ENCODE measurements at places on chromosomes 5 and 9. TPM values are rescaled to one million over a fixed set of nuclear protein-coding genes. Genes with fewer than 3 reads are reported as not detected.

GRCh38 chr9:97046228-97046627 is 7.3 kb upstream of the CTSV start:
- peak; percentile 36 for DNase-seq

GRCh38 chr9:134272302-134273023 is 53.8 kb upstream of the RXRA start:
- no peak for DNase-seq

DNA sequence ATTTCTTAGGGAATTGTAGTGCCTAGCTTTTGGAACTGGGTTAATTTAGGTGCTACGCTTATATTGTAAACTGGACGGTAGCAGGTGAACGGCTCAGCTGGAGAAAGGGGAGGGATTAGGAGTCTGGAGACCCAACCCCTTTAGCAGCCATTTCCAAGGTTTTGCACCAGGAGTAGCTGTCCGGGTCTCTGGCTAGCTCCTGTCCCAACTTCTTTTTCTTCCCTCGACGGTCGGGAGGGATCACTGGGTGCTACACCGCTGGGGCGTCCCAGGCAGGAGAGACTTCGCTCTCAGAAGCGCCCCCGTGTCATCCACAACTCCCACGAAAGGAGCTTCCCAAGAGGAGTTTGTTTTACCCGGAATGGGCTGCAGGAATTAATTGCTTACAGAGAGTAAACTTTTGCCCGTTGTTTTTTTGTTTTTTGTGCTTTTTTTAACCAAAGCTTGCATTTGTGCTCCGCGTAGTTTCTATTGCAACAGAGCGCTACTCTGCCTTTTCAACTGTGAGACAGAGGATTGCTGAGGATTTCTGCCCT is 1640.9 kb upstream of the C9orf72 start:
- DNase-seq = no peak

The SLC6A18 gene
- total RNA-seq = not detected

The FAM151B gene
- 2.9 TPM for total RNA-seq

DNA sequence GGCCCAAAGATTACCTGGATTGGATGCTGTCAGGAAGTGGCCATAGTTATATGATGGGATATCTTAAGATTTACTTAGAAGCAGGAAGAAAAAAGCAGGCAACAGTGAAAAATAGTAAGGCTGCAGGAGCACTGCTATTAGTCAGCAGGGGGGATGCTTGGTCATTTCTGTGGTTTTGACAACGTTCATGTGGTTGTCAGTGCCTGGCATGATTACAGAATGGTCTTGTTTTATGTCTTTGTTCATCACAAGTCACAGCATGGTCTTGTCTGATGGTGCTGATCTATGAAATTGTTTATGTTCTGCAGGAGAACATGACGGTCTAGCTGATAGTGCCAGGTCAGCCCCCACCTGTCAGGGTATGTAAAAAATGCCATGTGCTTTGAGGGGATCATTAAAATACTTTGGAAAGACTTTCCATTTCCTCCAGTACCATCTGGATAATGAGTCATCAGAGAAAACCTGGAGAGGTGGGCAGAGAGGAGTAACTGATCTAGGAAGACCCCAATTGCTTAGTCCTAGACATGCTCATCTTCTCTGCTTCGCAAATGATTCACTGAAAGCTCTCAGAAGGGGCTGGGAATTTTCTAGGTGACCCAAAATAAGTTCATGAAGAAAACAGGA is 48.5 kb downstream of the PLGRKT start:
- DNase-seq = no peak

DNA sequence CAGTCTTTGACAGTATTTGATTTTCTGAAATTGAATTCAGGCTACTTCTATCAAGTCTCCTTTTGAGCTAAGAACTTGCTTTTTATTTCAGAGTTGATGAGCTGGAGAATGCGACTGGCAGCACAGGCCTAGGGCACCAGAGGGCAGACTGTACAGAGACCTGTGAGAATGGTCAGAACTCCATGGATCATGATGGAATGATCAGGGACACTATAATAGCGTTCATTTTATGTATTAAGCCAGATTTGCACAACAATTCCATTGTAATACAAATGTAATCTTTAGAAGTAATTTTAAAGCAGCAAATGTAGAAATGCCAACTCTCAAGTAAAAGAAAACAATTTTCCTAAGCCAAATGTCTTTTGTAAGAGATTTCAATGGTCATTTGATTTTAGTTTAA is 902.4 kb downstream of the NR2F1-AS1 start:
- DNase-seq = no peak

DNA sequence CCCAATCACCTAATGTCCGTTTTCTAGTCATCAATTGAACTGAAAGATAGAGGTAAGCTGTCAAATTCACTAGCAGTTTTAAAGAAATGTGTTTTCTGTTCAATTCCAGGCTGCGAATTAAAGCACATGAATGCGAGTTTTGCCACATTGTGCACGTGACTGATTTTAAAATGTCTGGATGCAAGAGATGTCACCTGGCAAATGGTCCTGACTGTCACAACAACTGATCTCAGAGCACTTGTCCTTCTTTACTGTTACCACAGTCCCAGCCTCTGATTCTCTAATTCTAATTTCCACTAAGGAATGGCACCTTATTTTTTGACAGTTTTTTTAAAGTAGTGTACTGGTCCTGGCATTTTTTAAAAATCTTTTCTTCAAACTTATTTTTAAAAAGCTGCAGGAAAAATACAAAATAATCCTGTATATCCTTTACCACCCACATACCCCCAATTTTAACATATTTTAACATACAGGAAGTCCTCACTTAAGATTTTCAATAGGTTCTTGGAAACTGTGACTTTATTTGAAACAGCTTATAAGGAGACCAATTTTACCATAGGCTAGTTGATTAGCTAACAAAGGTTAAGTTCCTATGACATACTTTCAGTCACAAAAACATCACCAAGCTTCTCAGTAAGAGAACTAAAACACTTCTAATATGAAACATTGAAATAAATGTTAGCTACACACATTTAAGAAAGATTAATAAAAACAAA is 1364.3 kb downstream of the EFNA5 start:
- DNase-seq = no peak

- no peak for DNase-seq
Observed at GRCh38 chr5:138542180-138542955, 668 bp downstream of the ETF1 start.

The LHX3 gene
- total RNA-seq = not detected

DNA sequence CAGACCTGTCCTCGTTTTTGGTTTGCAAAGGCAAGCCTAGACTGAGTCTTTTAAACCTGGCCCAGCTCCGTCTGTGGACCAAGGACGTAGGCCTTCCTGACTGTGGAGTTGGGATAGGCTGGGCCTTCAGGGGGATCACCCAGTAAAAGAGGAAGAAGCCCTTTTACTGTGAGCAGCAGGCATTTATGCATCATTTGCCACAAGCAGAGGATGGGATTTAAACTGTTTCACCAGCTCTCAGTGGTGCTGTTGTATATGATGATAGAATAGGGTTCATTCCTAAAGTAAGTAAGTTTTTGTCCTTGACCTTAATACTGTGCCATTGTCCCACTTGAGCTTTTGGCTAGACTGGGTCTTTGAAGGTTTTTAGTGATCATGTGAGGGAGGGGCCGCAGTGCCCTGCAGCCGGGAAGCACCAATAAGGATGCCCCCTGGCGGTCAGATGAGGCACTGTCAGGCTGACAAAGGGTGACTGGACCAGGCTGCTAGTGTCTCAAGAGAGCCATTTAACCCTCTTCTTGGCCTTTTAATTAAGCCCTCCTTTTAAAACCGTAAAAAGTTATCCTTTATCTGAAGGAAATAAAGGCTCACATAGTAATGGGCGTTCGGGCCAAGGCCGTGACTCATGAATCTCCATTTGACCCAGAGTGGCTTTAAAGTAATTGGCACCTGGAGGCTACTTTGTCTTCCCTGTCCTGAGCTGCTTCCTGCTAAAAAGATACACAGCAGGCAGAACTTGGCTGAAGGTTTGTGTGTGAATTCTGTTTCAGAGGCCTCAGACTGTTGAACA is 74.0 kb downstream of the UBAP1 start:
- peak; percentile 71 for DNase-seq

The FRMD3 gene
- total RNA-seq = 40.0 TPM

- DNase-seq = no peak
Observed at GRCh38 chr9:89191004-89191403, 12.4 kb upstream of the SHC3 start.

GRCh38 chr5:5044247-5044840 is 95.8 kb upstream of the ADAMTS16 start:
- DNase-seq = no peak

DNA sequence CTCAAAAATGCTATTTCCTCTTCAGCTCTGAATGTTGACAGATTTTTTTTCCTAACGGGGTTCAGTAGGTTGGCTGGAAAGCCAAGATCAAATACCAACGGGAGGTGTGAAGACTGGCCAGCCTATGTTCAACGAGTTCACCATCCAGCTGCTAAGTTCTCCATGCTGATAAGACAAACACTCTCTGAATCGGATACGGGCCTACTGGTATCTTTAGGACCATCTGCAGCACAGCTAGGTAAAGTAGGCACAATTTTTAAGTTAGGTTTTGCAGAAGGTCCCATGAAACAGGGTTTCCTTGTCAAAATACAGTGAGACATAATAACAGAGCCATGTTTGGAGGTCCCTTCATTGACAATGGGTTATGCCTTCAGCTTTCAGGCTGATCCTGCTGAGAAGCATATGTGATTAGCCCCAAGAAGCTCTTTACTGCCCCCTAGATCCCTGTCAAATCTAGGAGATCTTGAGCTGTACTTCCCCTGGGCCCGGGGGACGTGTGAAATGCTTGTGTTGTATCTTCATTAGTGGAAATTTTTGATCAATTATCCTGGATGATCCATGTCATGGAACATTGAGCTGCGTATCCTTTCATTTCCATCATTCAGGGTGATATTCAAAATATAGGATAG is 60.6 kb downstream of the PGM5 start:
- no peak for DNase-seq

The ADRA1B gene
- total RNA-seq = 1.8 TPM

The PCDHGB3 gene
- total RNA-seq = 4.6 TPM

GRCh38 chr9:99820685-99821395 is 845 bp upstream of the NR4A3 start:
- DNase-seq = peak; percentile 76

GRCh38 chr5:98992552-98992951 is 63.7 kb upstream of the CHD1 start:
- DNase-seq = no peak

DNA sequence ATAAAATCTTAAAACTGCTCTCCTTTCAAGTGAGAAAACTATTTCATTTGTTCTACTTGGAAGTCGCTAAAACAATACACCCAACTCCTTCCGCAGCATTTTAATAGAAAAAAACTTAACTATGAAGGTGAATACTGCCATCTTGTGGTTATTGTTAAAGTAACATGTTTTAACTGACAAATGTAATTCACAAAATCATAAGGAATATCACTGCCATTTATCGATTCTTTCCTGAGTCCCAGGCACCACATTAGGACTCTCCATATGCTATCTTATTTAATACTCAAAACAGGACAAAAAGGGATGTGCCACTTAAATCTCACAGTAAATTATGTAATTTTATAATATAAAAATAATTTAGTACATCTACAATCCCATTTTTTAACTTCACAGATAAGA is 130.5 kb upstream of the ITGA1 start:
- no peak for DNase-seq

- DNase-seq = peak; percentile 74
Observed at GRCh38 chr9:77977210-77977611, 54.4 kb downstream of the GNAQ start.
